ENCODE measurements at places on chromosomes 3 and 15.

DNA sequence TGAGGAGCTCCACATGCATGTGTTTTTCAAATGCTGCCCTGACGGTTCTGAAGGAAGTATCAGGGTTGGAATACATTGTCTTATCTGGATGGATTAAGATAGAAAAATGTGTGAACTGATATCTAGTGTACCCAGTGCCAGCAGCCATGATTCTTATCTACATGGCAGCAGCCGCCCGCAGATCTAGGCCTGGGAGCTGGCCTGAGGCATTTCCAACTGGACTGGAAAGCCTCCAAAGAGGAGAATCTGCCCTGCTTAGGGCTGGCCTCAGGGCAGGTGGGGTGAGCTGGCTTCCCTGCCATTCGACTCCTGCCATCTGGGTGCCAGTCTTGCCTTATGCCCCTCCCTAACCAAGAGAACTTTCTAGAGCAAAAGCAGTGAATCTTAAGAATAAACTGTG, 125.8 kb downstream of the SSR3 start:
- no peak for DNase-seq

DNA sequence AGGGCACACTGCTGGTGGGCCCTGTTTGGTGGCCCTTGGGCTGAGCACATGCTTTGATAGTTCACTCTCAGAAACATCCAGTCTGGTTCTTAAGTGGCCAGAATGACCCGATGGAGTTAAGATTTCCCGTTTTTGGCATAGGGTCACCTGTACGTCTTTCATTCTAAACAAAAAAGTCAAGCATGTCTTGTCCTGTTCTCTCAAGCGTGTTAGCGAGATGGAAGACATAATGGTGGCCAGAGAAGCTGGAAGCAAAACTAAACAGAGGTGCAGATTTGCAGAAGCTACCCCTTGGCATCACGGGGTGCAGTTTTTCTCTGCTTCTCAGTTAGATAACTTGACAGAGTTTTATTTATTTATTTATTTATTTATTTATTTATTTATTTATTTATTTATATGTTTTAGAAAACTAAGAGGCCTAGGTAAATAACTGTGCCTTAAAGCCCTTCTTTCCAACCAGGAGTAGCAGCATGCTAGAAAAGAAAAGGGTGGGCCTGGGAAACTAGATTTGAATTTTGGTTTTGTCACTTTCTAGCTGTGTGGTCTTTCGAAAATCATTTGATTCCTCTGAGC, 63.0 kb downstream of the ST6GAL1 start:
- DNase-seq: no peak

- DNase-seq: no peak
Measured at GRCh38 chr3:187594272-187594671, 75.9 kb downstream of the SST start.

DNA sequence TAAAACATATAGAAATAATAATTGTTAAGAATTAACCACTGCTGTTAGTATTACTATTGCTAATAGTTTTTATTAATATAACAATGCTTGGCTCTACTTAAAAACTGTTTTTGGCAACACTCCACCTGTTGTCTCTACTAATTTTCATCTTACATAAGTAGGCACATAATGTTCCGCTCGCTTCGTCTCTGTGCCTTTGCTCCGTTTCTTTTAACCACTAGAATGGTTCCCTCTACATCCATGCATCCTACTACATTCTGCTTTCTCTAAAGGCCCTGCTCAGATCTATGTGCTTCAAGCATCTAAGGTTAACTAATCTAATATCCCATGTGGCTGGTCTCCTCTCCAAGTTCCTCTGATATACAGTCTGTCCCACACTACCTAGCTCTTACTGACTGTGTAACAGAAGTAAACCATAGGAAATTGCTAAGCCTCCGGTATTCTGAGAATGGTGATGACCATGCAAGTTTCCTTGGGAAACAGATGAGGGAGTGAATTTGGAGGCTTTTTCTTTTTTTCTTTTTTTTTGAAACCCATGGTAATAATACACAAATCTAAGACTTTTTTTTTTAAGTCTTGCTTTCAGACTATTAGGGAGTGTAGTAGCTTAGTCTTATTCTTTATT, 138.3 kb downstream of the P3H2 start:
- DNase-seq: no peak

DNA sequence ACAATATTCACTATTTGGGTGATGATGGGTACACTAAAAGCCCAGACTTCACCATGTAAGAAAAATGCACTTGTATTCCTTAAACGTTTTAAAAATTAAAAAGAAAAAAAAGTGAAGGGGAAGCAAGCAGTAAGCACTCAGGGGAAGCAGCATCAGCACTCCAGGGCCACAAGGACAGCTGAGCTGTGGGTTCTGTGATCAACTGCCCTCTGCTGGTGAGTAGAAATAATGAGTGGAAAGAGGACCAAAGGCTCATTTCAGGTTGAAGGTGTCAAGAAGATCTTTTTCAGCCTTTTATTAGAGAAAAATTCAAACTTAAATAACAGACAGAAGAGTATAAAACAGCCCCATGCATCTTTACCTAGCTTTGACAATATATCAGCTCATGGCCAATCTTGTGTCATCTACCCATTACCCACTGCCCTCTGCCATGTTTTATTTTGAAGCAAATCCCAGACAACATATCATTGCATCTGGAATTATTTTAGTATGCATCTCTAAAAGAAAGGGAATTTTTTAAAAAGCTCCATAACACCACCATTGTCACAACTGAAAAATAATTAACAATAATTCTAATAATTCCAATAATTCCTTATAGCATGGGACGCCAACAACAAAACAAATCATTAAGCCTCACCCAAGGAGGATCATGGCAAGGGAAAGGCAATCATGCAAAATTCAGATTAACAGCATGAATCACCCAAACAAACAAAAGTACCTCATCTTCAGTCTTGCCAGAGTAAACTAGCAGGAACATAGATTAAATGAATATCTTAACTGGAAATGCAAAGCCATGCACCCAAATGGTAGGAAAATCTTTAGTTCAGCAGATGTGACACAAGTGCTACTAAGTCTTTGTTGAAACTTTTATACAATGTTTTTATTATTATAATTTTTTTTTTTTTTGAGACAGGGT, 42.5 kb downstream of the TAMM41 start:
- peak; percentile 29 for DNase-seq

DNA sequence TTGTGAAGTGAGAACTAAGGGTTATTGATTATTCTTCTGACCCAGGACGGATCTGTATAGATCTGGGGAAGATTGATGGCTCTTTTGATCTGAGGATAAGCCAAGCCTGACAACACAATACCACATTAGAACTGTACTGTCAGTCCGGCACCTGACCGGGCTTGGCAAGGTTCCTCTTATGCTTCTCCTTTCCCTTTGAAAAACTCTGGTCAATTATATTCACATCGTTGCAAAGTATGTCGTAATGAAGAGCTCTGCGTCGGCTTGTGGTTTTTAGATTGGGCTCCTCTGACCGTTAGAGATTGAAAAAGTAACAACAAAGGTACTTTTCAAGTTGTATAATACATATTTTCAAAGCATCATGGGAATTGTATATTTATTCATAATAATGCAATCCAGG, 389.8 kb downstream of the NR2F2 start:
- DNase-seq: no peak

GRCh38 chr15:51750792-51751696, at the start of gene TMOD2:
TMOD2 (plus strand) TSS chr15:51751597; CDS start chr15:51766442, 14,845 bp downstream.
- DNase-seq: peak; percentile 26

- no peak for DNase-seq
Measured at GRCh38 chr3:130601442-130601971, 84.5 kb downstream of the COL6A6 start.

- DNase-seq: no peak
Measured at GRCh38 chr3:49641921-49642707, 32.0 kb upstream of the APEH start.

DNA sequence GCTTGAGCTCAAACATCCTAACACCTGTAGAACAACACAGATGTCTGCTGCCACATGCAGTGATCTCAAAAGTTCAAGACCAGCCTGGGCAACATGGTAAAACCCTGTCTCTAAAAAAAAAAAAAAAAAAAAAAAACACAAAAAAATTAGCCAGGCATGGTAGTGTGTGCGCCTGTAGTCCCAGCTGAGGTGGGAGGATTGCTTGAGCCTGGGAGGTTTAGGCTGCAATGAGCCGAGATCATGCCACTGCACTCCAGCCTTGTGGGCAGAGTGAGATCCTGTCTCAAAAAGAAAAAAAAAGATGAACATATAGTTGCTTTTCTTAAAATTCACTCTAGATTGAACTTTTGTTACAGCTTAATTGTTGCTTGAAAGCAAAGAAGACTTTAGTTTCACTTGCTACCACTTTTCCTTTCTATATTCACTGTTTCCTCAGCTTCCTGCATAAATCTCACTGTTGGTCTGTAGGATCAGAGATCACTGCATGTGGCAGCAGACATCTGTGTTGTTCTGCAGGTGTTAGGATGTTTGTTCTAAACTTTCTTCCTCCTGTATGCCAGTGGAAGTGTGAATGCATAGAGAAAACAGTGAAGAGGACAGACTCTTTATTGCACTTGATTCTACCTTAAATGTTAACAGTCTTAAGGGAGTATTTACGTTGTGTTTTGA, 12.6 kb downstream of the RAB11A start:
- no peak for DNase-seq

DNA sequence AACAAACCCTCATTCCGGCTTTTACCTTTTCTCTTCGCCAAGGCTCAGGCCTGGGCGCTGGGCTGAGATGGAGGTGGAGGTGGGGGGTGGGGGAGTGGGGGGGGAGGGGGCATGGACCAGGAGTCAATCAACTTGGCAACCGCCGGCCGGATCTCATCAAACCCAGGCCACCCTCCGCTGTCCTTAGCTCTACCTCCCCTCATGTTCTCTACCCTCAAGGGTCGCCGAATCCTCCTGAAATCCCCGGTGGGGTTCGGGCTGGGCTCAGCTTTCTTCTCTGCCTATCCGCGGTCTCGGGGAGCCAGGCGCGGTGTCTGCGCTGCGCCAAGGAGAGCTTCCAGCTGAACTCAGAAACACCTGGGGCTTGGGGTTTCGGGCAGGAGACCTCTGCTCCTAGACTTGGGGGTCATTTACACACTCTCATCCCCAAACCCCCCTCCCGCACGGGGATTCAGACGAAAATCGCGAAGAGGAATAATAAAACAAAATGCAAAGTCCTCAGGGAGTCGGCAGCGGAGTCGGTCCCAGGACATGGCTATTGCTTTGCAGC, 2.5 kb downstream of the ONECUT1 start:
- no peak for DNase-seq

GRCh38 chr3:46337911-46338310, 16.0 kb upstream of the CCR2 start:
- DNase-seq: no peak
